Left colon (tissue), 2 donors: ENCODE measurements at places on chromosomes 1 and 21. TPM values are rescaled to one million over a fixed set of nuclear protein-coding genes. Genes with fewer than 3 reads are reported as not detected.

Gene RHD
- not detected for total RNA-seq

Gene PDZK1
- 17.6 TPM for total RNA-seq

Gene CBS
- 3.4 TPM for total RNA-seq

Gene MX1
- 36.4 TPM for total RNA-seq

Gene OLIG2
- not detected for total RNA-seq

Gene NBPF10
- total RNA-seq, result 2.4 TPM

DNA sequence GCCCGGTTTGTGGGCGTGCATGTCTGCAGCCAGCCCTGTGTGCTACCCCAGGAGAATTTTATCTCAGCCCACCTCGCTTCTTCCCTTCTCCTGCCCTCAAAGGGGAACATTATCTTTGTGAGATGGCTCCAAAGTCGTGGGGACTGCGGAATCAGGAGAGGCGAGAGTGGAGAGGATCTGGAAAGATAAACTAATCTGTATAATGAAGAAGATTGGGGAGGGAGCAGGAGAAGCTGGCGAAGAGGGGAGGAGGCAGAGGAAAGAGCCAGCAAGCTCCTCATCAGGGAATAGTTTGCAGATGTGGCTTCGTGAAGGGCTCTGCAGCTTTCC, 310.3 kb downstream of the MATN1 start:
- no peak for DNase-seq

DNA sequence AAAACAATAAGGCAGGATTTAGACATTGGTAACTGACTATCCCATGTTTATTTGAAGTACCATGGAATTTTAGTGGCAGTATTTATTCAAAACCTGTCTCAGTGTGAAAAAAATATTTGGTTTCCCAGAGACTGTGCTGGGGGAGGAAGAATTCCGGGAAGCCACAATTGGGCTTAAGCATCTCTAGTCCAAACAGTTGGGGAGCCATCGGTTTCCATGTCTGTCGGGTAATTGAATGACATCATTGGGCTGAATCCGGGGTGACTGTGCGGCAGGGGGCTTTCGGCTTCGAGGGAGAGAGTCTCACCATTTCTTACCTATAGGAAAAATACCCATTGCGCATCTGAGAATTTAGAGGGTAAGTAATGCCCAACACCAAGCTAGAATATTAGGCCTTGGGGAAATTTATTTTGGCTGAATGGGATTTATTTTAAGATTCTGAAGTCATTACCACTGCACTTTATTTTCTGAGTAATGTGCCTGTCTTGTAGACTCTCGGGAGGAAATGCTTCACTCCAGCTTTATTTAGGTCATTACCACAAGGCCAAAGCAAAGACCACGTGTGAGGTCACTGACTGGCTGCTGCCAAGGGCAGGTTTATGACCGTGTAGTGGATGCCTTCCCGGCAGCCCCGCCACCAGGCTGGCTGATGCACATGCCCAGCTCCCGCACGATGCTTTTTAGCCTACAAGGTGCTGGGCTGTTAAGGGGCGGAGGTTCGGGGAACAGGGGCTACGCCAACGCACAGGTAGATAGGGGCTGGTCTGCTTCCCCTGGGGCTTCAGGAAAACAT, 23.1 kb upstream of the UMODL1 start:
- DNase-seq, result no peak

DNA sequence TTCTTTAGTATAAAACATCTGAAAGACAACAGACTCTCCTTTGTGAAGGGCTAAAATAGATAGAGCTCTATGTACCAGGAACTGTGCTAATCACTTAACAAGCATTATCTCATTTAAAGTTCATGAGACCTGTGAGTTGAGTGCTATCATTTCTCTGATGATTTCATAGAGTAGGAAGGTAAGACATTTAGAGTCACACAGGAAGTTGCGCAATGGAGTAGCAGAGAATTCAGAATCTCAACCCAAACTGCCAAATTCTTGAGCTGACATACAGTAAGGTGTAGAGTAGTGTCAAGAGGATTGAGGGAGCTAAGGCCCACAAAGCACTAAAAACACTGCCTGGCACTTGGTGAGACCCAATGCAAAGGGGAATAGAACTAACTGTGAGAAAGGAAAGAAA, 384.3 kb downstream of the NTNG1 start:
- no peak for DNase-seq

DNA sequence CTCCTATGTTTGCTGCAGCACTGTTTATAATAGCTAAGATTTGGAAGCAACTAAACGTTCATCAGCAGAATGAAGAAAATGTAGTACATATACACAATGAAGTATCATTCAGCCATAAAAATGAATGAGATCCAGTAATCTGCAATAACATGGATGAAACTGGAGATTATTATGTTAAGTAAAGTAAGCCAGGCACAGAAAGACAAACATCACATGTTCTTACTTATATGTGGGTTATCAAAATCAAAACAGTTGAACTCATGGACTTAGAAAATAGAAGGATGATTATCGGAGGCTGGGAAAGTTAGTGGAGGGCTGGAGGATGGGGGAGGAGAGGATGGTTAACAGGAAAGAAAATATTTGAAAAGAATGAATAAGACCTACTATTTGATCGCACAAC, 1017.6 kb downstream of the KCNT2 start:
- DNase-seq, result no peak

DNA sequence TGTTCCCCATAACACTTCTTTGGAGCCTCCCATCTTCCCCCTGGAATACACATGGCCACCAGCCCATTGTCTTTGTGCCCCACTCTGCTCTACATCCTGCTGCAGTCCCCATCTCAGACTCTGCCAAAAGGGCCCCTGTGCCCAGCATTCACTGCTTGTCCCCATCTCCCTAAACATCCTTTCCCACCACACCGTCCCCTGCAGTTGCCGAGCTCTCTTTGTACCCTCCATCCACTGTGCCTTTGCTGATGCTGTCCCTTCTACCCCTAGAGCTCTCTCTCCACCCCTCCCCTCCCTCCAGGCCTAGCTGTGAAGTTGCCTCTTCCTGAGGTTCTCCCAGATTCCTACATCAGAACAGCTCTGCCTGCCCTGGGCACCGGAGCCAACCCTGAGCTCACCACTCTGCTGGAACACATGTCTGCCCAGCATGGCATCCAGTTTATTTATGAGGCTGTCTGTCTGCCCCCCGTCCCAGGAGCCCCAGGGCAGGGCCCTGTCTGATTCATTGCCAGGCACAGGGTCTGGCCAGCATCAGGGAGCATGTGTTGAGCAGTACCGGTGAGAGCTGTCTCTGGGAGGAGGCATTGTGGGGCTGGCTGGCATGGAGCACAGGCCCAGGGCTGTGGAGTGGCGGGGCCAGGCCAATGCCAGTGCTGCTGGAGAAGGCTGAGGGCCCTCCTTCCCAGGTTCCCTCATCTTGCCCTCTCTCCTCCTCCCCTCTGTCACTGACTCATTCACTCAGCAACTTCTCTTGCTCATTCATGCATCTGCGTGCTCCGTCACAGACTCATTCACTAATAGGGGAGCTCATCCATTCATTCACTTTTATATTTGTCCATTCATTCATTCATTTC, 28.8 kb downstream of the EDN2 start:
- DNase-seq, result no peak

GRCh38 chr1:107309962-107310361, 169.1 kb downstream of the NTNG1 start:
- no peak for DNase-seq

DNA sequence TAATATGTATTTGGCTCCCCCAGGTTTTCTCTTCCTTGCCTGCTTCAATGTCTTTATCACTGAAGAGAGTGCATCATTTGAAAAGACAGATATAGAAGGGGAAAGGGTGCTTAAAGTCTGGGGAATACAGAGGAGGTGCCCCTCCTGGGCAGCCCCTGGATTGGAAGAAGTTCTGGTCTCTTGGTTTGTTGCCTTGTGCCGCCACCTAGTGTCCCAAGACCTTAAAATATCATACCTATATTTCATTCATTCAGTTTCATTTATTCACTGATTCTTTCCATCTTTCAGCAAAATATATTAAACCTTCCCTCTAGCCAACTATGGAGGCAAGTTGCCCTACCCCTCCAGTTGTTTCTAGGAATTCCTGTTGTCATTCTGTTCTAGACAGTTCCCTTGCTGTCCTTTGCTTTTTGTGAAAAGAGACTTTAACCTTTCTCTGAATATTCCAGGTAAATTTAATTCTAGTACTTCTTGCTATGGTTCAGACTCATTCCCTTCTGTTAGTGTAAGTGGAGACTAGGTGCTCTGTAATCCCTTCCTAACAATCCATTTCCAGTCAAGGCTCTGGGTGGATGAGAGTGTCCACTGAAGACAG, 56.1 kb downstream of the MEF2D start:
- DNase-seq, result no peak

- no peak for DNase-seq
Measured at GRCh38 chr1:168687816-168688215, 41.2 kb downstream of the DPT start.

DNA sequence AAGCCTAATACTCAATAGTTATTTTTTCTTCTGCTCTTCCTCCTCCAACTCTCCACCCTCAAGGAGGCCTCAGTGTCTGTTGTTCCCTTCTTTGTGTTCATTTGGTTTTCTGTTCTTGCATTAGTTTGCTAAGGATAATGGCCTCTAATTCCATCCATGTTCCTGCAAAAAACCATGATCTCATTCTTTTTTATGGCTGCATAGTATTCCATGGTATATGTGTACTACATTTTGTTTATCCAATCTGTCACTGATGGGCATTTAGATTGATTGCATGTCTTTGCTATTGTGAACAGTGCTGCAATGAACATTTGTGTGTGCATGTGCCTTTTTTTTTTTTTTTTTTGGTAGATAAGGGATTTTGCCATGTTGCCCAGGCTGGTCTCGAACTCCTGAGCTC, 6.7 kb downstream of the CENPF start:
- no peak for DNase-seq

DNA sequence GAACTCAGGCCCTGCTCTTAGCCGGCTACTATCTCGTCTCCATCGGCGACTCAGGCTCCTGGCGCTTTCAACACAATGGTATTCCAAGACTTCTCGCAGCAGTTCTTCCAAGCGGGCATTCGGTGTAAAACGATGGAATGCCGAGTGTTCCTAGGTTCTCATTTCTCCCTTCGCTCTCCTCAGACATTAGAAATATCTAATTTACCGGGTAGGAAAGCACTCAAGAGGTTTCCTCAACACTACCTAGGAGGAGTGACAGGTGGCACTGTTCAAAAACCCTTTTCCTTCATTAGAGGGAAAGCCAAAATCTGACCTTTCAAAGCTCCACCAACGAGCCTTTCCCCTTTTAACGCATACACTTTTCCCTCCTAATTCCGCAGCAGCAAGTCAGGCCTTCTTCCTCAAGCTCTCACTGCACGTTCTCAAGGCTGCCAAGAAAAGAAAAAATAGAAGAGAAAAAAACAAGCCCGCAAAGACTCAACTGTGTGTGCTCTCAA, 601 bp downstream of the UBE2G2 start:
- no peak for DNase-seq

DNA sequence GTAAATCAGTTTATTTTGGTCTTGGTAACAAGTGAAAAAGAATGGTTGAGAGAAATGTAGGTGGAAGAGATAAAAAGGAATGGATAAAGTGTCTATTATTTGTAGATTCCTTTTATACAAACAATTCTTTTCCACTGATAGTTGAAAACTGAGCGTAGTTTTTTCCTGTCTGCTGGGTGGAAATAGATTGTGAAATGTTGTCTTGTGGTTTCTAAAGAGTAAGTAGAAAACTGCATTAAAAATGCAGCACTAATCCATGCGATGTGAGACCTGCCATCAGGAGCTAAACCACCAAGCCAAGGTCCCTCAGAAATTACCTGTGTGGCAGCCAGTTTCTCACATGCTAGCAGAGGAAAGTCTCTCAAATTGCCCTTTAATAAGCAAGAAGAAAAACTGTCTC, 103.2 kb upstream of the SLC44A3 start:
- DNase-seq, result no peak

DNA sequence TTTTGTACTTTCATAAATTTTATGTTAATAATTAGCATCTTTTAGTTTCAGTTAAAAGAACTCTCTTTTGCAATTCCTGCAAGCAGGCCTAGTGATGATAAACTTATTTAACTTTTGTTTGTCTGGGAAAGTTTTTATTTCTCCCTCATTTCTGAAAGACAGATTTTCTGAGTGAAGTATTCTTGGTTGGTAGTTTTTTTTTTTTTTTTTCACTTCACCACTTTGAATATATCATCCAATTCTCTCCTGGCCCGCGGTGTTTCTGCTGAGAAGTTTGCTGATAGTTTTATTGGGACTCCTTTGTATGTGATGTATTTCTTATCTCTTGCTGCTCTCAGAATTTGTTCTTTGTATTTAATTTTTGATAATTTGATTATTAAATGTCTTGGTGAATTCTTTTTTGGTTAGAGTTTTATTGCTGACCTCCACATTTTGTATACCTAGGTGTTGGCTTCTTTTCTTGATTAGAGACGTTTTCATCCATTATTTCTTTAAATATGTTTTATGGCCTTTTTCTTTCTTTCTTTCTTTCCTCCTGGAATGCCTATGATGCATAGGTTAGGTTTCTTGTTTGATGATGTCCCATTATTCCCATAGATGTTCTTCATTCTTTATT, 45.9 kb downstream of the BRINP2 start:
- no peak for DNase-seq

- DNase-seq, result no peak
Measured at GRCh38 chr1:43233631-43234030, 36.2 kb upstream of the TMEM125 start.

DNA sequence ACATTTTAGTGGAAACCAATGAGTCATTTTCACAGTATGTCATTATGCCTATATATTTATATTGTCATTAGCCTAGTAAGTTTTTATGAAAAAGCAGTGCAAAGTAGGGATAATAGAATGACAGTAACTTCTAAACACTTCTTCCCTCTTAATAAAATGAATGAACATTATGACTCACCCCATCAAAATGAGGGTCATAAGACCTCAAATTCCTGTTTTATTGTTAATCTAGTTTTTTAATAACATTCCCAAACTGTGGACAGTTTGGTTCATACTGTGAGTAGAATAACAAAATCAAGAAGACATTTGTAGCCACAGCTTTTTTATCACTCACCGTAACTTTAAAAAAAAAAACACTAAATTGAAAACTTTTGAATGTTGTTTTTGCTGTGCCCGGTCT, 160.5 kb downstream of the LRRC40 start:
- no peak for DNase-seq

- no peak for DNase-seq
Measured at GRCh38 chr1:25529518-25530185, 13.8 kb upstream of the LDLRAP1 start.

DNA sequence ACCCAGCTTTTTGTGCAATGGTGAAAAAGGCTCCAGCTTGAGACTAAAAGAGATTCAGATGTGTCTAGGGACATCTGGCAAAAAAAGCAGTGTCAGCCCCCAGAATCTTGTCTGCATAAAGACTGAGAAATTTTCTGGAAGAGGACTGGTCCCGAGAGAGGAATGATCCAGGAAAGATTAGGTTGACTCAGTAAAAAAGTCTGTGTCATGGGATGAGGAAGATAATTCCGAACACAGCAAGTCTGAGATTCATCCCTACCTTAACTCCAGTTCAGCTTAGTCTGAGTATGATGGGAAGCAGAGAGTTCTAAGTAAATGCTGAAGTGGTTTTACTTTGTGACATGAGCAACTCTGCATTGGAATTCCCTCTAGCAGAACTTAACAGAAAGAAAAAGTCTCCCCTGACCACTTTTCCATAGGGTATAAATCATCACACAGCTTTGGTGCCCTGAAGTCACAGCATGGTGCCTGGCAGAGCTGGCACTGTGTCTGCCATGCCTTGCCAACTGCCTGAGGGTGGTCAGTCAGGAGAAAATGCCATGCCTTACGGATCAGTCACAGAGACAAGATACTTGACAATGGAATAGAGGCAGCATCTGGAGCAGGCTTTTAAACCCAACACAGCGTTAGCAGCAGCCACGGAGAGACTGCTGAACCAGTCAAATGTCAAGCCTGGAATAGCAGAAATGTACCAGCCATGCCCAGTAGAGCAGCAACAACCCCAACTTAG, 153.4 kb downstream of the ZC3H11B start:
- no peak for DNase-seq

GRCh38 chr1:91833946-91834345, 52.0 kb downstream of the TGFBR3 start:
- no peak for DNase-seq
